M059J (cell line): ENCODE measurements at places on chromosomes 7 and 10. TPM values are rescaled to one million over a fixed set of nuclear protein-coding genes. Genes with fewer than 3 reads are reported as not detected.

CALML5 gene
- not detected in 2 replicates for total RNA-seq

VKORC1L1 gene
- total RNA-seq = 12.5 and 20.0 TPM in 2 replicates

PIP gene
- total RNA-seq = not detected in 2 replicates

METTL27 gene
- total RNA-seq = 1.7 and 1.9 TPM in 2 replicates

INA gene
- not detected in 2 replicates for total RNA-seq

PARP12 gene
- 76.6 and 137 TPM in 2 replicates for total RNA-seq

OR6B1 gene
- total RNA-seq = not detected in 2 replicates

CTAGE6 gene
- not detected in 2 replicates for total RNA-seq

OR2A7 gene
- 0.07 and 0.98 TPM in 2 replicates for total RNA-seq

UFSP1 gene
- 0.91 and 1.3 TPM in 2 replicates for total RNA-seq

CALCR gene
- not detected in 2 replicates for total RNA-seq

GATAD1 gene
- 15.3 and 24.5 TPM in 2 replicates for total RNA-seq

LIPK gene
- total RNA-seq = not detected in 2 replicates

SLC18A3 gene
- total RNA-seq = not detected in 2 replicates

GUSB gene
- 48.5 and 52.8 TPM in 2 replicates for total RNA-seq

FGFBP3 gene
- total RNA-seq = 0.05 and 0.94 TPM in 2 replicates

PCDH15 gene
- not detected in 2 replicates for total RNA-seq

ANKRD30A gene
- total RNA-seq = not detected in 2 replicates

MMRN2 gene
- 0.84 TPM in 1 of 2 replicates, not detected in the other for total RNA-seq

ATAD1 gene
- 21.4 and 40.7 TPM in 2 replicates for total RNA-seq
